ENCODE measurements at places on chromosomes 4 and X. TPM values are rescaled to one million over a fixed set of nuclear protein-coding genes. Genes with fewer than 3 reads are reported as not detected.

Gene DUSP9
- not detected for total RNA-seq

Gene CD38
- total RNA-seq, result not detected

Gene NAA11
- not detected for total RNA-seq

Gene TAF7L
- 0.31 TPM for total RNA-seq

Gene GC
- total RNA-seq, result not detected

Gene CT55
- not detected for total RNA-seq

Gene SASH3
- not detected for total RNA-seq

Gene PNMA3
- total RNA-seq, result not detected

Gene PPP1R2C
- not detected for total RNA-seq

Gene TMSB15C
- 0.45 TPM for total RNA-seq
